Motor neuron (in vitro differentiated cells): ENCODE measurements at places on chromosomes 4 and X.

DNA sequence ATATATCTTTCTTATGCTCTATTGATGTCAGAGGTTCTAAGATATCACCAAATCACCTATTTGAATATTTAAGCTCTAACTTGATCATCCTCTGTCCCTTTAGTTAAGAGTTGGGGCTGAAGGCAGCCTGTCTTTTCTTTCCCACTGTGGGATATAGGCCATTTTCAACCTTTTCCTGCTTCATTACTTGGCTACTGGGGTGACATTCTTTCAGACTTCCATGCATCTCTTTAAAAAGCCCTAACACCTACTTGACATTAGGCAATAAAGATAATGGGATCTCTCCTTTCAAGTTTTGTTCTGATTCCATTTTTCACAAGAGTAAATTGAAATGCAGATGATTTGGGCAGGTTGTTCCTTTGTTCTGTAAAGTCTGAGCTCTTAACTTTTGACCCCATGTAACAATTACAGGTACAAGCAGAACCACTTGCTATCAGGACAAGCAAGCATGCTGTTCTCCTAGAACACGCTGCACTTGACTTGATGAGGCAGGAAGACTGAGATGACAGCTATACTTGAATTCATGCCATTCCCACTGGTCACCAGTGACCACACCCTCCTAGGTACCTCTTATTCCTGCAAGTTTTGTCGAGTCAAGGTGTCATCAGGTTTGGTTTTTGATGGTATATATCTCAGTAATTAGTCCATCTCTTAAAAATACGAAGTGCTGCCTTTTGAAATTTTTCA is 18.2 kb downstream of the HOPX start:
- no peak for ATAC-seq

DNA sequence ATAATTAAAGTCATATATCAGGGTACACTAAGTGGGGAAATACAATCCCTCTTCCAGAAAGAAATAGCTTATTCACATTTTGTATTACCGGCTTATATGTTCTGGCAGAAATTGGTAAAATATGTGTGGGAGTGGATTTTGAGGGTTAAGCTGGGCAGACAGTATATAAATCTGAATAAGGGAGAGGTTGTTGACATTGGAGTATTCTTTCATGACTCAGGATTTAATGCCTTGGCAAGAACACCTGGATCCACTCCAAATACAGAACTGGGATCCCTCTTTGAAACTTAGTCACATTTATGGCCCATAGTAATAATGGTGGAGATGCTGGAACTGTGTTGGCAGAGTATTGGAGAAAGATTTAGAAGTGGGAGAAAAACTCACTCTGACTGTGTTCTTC is 54.3 kb upstream of the TET2 start:
- no peak for ATAC-seq

DNA sequence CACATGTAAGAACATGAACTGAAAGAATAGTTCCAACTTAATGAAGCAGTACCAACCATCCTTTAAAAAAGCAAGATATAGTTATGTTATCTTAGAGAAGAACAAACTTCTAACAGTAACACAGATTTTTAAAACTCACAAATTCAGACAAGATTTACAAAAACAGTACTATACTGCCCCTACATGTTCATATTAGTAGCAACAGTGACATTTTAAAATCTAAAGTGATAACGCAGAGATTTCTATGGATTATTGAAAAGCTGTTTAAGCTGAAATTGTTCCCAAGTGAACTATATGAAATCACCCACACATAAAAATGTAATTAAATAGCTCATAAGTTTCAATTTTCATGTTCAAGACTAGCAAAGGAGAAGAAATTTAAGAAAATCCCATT is 166.0 kb downstream of the FBXW7 start:
- peak; percentile 33 for ATAC-seq

DNA sequence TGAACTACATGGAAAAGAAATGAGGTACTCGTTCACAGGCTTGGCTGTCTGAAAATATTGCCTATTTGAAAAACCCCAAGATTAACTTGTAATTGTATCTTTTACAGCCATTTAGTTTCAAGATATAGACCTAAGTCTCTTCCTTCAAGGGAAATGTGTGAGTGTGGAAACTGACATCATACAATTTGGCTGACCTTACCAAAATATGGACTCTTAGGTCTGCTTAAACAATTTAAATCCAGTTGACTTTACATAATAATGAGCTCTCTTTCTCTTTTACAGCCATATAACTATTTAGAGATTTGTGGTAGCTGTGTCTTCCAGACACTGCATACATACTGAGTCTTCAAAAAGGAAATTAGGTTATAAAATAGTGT is 186.9 kb downstream of the NR3C2 start:
- ATAC-seq, result no peak

DNA sequence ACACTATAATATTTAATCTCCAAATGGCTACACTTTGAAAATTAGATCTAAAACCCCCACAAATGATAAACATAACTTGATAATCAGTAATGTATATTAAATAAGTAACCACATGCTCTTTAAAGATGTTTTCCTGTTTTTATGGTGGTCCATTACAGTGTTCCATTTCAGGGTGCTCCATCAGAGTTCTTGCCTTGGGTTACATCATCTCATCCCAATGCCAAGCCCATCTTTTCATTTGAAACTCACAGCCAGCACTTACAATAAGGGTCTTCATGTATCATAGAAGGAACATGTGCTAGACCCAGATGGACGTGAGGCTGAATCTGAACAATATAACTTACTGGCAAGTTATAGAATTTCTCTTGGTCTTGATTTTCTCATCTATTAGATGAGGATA is 10.5 kb upstream of the PAQR3 start:
- no peak for ATAC-seq

- no peak for ATAC-seq
Measured at GRCh38 chr4:181690498-181690897, 552.7 kb upstream of the TENM3 start.

- ATAC-seq, result no peak
Measured at GRCh38 chrX:52576946-52577345, 60.1 kb upstream of the XAGE1B start.
